Myometrial cell (primary cell): ENCODE measurements at places on chromosomes 3 and 15. TPM values are rescaled to one million over a fixed set of nuclear protein-coding genes. Genes with fewer than 3 reads are reported as not detected.

CHD2 gene
- total RNA-seq = 22.2 and 34.9 TPM in 2 replicates

LTK gene
- 0.29 and 1.2 TPM in 2 replicates for total RNA-seq

MYEF2 gene
- 2.6 and 5.3 TPM in 2 replicates for total RNA-seq

CDHR4 gene
- total RNA-seq = not detected in 2 replicates

GABRR3 gene
- not detected in 2 replicates for total RNA-seq

HDGFL3 gene
- total RNA-seq = 25.3 and 28.3 TPM in 2 replicates
